ENCODE measurements at places on chromosomes 1 and 21.

DNA sequence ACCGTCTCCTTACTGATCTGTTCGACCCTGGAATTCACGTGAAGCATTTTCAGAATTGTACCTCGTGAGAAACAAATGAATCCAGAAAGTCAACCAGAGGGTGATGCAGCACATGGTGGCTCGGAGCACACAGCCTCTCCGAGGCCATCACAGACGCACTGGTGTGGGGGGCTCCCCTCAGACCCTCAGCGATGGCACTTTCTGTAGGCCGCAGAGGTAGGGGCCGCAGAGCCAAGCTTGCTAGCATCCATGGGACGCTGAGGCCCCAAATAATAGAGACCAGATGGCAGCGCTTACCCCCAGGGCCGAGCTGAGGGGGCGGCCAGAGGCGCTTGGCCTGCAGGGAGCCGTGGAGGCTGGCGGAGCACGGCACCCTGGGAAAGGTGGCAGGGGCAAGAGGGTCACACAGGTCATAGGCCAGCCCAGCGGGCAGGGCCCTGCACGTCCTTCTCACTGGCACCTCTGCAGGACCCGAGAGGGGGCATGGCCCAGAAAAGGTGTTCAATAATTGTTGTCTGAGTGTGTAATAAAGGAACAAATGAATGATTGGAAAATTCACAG, 28.1 kb upstream of the COL6A2 start:
- DNase-seq: no peak

DNA sequence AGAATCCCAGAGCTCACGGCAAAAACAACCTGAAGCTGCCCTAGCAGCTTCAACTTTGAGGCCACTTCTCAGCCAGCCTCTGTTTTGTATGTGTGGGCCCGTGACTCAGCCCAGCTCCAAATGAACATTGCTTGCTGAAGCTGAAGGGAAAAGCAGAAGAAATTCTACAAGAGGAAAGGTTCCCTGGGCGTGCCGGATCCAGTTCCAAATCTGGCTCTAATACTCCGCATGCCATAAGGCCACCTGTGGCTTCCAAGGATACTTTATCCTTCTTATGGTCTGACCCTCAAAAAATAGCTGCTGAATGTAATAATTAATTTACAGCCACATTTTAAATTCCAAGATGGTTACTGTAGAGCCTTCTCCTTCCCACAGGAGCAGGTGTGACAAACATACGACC, 24.3 kb downstream of the TSPAN2 start:
- DNase-seq: no peak

DNA sequence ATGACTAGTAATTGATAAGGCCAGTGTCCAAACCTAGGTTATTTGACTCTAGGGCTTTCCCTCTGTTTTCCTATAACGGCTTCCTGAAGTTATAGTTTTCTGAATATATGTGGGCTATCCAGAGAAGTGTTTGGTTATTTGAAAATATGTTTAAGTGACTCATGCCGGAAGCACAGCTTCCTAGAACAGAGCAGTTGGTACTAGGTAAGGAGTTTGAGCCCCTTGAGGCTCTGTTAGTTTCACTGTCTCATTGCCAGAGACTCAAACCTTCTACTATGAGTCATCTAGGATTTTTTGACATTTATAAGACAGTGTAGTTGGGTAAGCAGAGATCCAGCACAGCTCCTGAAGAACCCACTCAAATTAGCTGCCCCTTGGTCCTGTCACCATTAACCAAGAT, 27.1 kb upstream of the LEPR start:
- no peak for DNase-seq

GRCh38 chr1:51966559-51966958, 23.9 kb downstream of the RAB3B start:
- DNase-seq: no peak

- no peak for DNase-seq
Measured at GRCh38 chr1:71014178-71014579, 33.4 kb downstream of the PTGER3 start.

DNA sequence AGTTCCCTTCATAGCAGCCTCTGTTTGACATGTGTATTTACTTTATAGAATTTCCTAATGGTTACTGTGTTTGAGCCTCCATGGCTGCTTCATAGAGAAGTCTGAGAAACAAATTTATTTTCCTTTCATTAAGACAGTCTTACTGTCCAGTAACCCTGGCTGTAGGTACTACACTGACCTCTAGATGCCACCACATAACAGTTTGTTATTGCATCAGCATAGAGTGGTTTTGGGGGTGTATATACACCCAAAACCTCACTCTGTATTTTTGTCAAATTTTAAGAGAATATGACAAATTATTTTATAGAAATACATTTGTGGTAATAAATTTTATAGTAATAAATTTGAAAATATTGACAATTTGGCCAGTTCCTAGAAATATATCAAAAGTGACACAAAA, 57.3 kb downstream of the OBSCN start:
- DNase-seq: no peak

GRCh38 chr1:231935856-231936255, 309.3 kb downstream of the DISC1 start:
- no peak for DNase-seq

GRCh38 chr1:222697203-222697602, 15.1 kb downstream of the AIDA start:
- no peak for DNase-seq

DNA sequence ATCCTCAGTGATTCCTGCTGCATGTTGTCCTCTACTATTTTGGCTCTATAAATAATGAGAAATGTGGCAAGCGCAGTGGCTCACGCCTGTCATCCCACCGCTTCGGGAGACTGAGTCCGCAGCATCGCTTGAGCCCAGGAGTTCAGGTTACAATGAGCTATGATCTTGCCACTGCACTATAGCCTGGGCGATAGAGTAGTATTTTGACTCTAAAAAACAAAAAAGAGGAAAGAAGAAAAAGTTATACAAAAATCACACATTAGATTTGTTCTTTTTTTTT, 756 bp upstream of the SLC25A44 start:
- DNase-seq: no peak

- DNase-seq: no peak
Measured at GRCh38 chr1:95073446-95073845, 695 bp upstream of the ALG14 start.
